Suprapubic skin (tissue), 4 donors: ENCODE measurements at places on chromosomes 12 and 14.
A peak's percentile ranks its signal among the peaks of the same experiment; 100 is the strongest.

- DNase-seq = peak; percentile 45
Measured at GRCh38 chr14:96944297-96944696, 147.1 kb downstream of the VRK1 start.

- DNase-seq = no peak
Measured at GRCh38 chr12:96170328-96170727, 23.8 kb upstream of the ELK3 start.

DNA sequence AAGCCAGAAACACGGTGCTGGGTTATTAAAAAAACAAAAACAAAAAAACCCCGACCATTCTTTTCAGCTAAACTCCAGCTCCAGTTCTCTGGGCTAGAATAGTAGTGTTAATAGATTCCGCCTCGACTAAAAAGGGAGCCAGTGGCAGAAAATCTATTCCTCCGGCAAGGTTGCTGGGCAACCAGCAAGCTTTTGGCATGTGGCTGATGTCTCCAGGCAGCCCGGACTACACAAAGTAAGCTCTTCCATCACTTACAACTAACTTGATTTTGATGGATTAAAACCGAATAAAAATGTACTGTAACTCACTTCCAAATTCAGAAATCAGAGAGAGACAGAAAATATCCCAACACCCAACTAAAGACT, 126.4 kb upstream of the FOXN3 start:
- no peak for DNase-seq

DNA sequence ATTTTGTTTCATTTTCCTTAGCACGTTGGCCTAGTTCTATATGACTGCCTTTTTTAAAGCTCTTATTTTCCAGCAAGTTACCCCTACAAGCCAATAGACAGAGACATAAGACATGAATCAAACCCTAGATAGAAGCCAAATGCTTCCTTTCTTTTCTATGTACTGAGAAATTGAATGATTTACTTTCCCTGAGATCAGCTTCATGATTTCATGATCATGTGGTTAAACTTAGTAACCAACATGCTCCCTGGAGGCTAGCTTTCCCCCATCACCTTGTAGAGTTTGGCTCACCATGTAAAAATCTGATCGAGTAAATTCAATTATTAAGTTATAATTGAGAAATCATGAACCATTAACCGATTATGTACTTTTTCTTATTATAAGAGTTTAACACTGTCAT, 148.1 kb upstream of the LRIG3 start:
- DNase-seq = no peak

- no peak for DNase-seq
Measured at GRCh38 chr12:76290963-76291859, 57.0 kb downstream of the BBS10 start.

- DNase-seq = peak; percentile 95
Measured at GRCh38 chr12:116406529-116406928, 129.0 kb upstream of the MED13L start.

DNA sequence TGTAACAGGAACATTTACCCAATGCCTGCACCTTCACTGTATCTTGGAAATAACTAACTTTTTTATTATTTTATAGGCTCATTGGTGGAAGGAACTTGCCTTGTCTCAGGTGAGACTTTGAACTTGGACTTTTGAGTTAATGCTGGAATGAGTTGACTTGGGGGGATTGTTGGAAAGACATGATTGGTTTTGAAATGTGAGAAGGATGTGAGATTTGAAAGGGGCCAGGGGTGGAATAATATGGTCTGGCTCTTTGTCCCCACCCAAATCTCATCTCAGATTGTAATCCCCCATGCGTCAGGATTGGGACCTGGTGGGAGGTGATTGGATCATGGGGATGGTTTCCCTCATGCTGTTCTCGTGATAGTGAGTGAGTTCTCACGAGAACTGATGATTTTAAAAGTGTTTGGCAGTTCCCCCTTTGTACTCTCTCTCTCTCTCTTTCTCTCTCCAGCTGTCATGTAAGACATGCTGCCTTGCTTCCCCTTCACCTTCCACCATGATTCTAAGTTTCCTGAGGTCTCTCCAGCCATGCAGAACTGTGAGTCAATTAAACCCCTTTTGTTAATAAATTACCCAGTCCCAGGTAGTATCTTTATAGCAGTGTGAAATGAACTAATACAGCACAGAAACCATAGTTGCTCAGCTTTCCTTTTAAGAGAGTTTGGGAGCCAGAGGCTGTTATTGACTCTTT, 244.1 kb downstream of the BTG1 start:
- DNase-seq = no peak

DNA sequence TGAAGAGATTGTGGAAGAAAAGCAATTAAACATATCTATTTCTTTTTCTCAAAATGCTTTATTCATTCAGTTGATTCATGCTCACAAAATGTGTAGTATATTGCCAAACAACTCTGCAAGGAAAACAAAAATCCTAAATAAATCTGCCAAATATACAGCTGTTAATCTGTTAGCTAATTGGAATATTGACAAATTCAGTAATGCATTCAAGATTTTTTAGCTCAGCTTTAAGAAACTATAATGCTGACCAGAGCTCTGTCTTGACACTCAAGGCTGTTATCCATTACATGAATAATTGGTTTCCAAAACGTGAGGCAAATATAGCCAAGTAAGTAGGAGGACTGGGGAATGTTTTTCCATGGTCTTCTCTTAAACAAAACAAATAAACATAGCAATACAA, 146.8 kb downstream of the TMTC2 start:
- DNase-seq = no peak

DNA sequence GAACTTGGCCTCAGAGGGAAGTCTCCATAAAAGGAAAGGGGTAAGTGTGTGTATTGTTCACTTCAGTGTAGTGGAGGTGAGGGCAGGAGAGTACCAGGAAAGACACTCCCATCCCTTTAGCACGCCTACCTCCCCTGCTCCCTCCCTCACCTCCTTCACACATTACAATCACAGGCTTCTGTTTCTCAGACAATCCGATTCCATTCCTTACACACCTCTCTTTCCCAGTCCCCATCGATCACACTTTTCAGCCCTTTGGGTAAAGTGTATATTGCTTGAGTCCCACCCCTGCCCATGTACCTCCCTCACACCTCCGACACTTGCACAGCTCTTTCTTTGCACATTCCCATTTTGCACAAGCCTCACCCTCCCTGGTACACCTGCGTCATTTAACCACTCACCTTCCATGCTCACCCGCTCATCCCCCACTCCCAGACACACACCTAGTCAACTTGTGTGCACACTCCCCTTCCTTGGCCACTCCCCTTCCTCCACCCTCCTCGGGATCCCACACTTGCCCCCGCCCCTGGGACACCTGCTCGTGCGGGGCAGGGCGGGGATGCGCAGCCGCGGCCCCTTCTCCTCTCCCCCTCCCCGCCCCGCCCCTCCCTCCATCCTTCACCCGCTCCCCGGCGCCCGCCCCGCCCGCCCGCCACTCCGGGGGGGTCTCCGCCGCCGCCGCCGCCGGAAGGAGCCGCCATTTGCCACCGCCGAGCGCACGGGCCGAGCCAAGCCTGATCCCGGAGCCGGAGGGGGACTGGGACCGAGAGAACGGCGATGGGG, at the start of gene MARCHF9:
Gene MARCHF9, plus strand, starts transcription at position 693 of the 783 bp plus-strand sequence. CDS start 426 bp downstream, outside the sequence.
- DNase-seq = peak; percentile 87

DNA sequence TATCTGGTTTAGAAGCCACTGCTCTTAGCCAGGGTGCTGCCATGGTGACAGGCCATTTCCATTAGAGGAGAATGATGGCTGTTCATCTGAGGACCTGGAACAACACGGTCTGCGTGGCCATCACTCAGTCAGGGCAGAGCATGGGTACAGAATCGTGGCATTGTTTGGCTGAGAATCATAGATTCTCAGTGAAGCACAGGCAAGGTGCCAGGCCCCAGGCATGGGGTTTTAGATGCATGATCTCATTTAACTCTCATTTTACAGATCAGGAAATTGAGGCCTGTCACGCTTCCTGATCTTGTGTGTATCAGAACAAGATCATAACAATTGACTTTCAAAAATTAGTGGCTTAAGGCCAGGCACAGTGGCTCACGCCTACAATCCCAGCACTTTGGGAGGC, 26.8 kb upstream of the IRF2BPL start:
- DNase-seq = no peak

DNA sequence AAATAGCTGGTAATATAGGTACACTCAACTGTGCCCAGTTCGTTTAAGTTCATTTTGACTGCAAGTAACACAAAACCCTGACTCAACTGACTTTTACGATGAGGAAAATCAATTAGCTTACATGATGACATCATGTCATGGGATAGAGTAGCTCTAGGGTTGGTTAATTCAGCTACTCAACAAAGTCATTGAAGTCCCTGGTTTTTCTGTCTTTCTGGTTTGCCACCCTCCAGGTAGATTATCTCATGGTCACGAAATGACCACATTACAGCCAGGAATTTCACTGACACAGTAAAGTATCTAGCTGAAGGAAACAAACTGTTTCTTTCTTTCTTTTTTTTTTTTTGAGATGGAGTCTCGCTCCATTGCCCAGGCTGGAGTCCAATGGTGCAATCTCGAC, 68.5 kb upstream of the FUT8 start:
- no peak for DNase-seq

DNA sequence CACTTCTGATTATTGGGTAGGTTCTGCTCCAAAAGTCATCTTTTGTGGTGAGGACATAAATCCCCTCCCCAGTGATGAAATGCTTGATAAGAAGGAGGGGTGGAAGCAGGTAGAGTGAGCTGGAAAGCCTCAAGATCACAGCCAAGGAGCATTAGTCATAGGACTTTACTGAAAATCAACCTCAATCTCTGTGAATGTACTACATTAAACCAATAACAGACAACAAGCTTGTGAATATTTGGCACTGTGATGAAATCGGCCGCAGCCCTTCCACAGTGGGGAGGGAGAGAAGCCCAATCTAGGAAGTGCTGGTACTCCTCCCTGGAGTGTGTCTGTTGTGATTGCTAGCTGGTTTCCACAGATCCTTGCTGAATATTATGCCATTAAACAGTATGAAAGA, 41.2 kb upstream of the PTCSC3 start:
- DNase-seq = no peak

DNA sequence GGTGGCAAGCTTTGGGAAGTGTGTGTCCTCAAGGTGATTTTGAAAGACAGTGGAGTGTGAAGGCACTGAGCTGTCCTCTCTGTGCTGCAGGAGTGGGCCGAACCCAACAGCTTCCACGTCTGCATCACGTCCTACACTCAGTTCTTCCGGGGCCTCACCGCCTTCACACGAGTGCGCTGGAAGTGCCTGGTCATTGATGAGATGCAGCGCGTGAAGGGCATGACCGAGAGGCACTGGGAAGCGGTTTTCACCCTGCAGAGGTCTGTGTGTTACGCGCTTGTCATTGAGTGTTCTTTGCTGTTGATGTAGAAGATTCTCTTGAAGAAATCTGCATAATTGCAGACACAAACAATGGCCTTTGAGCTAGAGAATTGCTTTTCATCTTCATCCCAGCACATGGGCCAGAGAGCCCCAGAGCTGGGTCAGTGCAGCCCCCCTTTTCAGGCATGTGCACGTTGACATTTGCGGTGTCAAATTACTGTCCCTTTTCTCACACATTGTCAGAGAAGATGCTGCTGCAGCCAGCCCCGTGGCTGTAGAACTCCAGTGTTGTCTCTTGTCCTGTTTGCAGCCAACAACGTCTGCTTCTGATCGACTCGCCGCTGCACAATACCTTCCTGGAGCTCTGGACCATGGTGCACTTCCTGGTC, 63.3 kb downstream of the EP400 start:
- no peak for DNase-seq

DNA sequence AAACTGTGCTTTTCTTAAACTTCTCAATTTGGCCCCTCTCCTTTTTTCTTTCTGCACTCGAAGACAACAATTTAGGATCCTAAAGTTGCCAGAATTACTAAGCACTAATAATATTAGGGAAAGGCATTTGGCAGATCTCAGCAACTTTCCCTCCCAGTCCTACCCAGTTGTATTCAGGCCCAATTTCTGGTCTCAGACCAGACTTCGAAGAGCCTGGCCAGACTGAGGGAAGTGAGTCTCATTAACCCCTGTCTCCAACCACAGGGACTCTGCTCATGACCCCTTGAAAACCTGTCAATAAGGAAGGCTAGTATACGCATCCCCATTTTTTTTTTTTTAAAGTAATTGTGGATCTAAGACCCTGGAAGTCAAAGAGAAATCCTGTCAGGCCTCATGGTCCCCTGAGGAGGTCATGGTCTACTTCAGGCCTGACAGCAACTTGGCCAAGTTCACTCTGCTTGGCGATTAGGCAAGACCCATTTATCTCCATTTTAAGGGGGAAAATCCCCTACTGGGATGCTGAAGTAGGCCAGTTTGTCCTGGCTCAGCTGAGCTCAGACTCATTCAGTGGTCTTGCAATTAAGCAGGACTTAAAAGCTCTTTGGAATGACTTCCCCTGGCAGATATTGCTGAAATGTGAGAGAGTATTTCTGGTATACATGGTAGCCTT, 521.0 kb downstream of the FUT8 start:
- no peak for DNase-seq

DNA sequence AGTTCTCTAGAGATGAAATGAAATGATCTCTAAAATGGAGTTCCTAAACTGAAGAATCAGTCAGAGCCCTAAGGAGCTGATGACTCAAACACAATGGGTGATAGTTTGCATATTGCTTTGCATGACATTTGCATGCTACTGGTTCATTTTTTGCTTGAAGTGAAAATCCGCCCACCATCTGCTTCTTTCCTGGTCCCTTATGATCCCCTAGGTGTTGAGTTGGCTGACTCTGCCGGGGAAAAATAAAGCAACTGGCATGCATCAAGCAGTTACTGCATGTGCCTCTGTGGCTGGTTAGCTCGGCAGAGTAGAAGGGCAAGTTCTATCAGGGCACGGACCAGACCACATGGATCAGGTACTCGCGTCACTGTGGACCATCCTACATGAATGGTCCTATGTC, 151.1 kb downstream of the PPM1H start:
- no peak for DNase-seq

GRCh38 chr14:75277815-75278421, 710 bp upstream of the FOS start:
- no peak for DNase-seq

DNA sequence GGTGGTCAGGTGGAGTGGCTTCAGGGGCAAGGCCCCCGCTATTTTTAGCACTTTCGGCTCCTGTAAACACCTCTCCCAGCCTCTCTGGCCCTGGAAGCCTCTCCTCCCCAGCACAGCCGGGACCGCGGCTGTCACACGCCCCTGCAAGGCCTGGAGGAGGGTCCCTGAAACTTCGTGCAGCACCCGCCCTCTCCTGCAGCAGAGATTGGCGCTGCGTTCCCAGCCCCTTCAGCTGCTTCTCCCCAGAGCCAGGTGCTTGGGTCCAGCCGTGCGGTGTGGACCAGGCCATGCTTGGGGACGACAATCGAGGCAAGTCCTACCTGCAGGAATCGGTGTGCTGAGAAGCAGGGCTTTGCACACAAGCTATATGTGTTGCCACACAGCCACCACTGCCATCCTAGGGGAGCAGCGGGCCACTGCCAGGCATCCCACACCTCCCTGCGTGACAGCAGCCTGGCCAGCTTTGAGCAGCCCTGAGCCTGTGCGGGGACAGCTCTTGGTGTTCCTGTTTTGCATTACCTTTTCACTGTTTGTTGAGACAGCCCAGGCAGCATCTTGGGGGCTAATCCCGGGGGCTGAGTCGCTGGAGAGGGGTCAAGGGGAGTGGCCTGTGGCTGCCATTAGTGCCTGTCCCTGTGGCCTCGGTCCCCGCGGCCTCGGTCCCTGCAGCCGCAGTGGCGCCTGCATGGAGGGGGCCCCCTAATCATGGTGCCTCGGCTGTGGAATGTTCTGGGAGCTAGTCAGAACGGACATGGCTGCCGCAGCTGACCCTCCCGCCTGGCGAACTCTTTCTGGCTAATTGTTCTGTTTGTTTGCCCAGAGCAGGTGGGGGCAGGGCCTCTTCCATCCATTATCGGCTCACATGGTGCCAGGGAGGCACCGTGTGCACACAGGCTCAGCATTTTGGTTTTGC, 27.6 kb upstream of the TRAF3 start:
- DNase-seq = no peak
